ENCODE measurements at places on chromosomes 7 and 10.

DNA sequence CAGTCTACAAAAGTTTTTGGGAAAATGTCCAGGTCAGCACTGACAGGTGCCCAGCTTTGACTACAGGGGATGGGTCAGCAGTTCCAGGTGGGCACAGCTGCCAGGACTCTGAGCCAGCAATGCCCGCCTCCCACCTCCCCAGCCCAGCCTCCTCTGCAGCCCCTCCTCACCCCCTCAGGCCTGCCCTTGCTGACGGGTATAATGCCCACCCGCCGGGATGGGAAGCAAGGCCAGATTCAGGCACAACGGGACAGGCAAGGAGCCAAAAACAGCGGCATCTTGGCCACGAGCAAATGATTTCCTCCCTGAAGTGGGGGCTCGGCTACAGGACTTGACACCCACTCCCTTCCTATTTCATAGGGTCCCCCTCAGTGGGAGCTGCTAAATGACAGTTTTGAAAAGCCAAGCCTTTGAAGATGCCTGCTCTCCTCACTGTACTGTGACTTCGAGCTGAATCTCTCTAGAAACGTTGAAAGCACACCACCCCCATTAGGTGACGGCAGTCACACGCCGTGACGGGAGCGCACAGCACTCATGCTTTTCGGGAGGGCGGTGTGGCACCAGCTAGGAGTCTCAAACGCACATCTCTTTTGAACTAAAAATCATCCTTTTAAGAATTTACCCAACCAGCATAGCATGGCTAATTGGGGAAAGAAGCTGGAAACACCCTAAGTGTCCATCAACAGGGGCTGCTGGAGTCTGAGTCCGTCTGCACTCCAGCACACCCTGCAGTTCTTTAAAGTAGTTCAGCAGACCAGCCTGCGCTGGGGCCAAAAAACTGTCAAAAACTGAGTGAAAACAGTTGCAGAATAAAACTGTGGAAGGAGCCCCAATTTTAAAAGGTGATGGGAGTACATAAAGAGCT, 29.6 kb downstream of the MAD1L1 start:
- no peak for DNase-seq

GRCh38 chr7:134789967-134790685, 10.7 kb downstream of the CALD1 start:
- DNase-seq = no peak

GRCh38 chr10:85293483-85293882, 965.1 kb downstream of the CCSER2 start:
- DNase-seq = no peak

DNA sequence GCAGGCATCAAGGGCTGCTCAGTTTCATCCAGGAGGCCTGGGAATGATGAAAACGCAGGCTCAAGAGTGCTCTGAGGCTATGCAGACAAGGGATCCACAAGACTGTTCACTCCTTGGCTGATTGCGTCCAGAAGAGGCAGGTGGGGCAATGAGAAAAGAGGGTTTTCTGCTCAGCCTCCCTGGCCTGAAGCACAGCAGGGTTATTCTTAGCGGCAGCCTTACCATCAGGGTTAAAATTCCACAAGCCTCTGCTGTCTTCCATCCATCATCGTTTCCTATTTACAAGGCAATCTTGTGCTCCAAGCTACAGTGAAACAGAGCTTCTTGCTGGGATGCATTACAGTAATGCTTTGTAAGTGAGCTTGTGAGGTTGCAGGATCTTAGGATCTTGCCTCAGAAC, 129.4 kb upstream of the SHH start:
- no peak for DNase-seq

- no peak for DNase-seq
These were observed 228.5 kb upstream of the CACNA2D1 start for GRCh38 chr7:82672078-82672477.

DNA sequence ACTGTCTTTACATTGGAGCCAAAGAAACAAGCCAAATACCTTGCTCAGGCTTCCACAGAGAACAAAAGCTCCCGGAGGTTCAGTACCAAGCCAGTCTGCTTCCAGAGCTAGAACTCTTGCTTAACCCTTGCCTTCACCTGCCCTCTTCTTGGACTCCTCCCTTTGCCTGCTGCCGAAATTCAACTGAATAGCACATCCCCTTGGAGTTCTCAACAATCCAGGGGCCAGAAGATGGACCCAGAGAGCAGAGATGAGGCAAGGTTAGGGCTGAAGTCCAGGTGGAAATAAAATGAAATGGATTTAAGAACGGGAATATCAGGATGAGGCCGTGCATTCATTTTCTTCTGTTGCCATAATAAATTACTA, 876 bp upstream of the PIK3AP1 start:
- DNase-seq = no peak

DNA sequence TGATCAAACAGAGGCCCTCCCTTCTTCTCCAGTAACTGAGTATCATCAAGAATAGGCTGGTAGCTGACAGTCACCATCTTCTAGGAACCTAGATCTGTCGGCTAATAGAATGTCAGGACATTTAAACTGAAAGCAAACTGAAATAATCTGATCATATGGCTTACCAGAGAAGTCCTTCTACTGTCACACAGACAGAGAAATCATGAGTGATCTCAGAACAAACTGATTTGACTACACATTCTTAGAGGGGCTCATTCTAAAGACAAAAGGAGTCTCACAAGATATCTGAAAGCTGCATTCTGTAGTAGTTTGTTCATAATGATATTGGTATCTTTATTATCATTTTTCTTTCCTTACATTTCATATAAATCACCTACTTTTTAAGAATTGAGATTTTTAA, 130.9 kb upstream of the ADCY1 start:
- no peak for DNase-seq

DNA sequence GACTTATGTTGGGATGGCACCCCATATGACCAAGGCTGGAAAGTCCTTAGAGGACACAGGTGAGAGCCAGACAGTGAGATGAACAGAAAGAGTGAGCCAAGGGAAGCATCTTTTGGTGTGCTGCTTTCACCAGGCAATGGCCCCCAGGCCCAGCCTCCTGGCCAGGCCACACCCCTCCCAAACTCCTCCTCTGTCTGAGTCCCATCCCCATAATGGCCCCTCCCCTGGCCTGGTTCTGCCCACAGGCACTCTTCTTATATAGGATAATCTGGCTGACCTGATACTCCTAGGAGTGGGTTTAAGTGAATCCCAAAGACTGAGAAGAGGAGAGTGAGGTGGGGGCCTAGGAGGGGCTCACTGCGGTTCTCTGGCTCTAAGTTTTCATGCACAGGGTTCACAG, 252.5 kb downstream of the RPS24 start:
- no peak for DNase-seq

DNA sequence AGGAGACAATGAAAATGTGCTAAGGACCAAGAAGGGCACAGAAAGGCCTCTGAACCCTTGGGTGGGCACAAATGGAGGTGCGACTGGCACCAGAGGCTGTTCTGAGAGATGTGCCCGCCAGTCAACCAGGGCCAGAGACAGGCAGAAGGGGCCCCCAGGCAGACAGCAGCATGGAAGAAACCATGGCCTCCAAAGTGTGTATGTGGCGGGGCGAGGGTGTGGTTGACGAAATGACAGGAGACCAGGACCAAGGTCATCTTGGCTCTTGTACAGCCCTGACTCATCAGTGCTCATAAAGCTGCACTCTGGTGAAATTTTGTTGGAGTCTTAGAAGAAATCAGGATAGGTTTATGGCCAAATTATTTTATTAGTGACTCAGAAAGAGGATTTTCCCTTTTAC, 4.0 kb upstream of the MRPS24 start:
- DNase-seq = no peak

GRCh38 chr10:27242951-27243551, 2.5 kb upstream of the ACBD5 start:
- DNase-seq = peak; percentile 43

GRCh38 chr10:12109286-12109685, 20.2 kb upstream of the SEC61A2 start:
- no peak for DNase-seq

DNA sequence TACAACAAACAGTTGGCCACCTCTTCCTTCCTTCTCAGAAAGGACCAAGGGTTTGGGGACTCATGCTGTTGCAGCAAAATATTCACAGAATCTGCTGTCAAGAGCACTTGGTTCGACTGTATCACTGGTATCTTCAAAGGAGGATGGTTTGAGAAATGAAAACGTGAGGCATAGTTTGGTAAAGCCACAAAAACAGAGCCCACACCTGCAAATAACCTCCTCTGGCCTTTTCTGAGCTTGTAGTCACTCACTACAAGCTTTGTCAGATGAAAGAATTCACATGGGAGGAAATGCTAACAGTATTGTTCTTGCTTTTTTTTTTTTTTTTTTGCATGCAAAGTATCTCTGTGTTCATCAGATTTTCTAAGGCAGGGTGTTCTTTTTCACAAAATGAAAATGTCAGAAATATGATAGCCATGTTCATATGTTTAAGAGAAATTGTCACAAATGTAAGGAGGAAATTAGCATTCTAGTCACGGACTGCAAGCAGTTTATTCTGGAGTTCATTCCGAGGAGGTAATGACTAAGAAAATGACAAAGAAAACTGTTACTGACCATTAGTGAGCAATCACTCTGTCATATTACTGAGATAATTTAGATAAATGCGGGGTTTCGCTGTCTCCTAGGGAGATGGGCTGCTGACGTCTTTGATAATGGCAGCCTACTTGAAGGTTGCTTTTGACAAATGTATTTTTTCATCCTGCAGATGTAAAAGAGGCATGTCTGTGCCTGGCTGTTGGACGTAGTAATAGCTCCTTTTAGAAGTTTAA, 117.8 kb upstream of the MYO3A start:
- no peak for DNase-seq

DNA sequence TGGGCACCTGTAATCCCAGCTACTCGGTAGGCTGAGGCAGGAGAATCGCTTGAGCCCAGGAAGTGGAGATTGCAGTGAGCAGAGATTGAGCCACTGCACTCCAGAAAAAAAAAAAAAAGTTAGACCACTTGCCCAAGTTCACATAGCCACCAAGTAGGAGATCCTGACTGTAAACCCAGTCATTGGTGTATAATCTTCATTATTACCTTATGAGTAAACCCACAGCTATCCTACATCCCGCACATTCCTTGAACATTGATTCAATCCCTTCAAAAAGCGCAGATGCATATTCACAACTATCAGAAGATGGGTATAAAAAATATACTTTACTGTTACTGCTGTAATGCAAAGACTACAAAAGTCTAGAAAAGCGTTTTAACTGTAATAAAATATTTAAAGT, 512.9 kb downstream of the SUGCT start:
- no peak for DNase-seq

- no peak for DNase-seq
These were observed 718 bp upstream of the UMAD1 start for GRCh38 chr7:7639847-7640220.

DNA sequence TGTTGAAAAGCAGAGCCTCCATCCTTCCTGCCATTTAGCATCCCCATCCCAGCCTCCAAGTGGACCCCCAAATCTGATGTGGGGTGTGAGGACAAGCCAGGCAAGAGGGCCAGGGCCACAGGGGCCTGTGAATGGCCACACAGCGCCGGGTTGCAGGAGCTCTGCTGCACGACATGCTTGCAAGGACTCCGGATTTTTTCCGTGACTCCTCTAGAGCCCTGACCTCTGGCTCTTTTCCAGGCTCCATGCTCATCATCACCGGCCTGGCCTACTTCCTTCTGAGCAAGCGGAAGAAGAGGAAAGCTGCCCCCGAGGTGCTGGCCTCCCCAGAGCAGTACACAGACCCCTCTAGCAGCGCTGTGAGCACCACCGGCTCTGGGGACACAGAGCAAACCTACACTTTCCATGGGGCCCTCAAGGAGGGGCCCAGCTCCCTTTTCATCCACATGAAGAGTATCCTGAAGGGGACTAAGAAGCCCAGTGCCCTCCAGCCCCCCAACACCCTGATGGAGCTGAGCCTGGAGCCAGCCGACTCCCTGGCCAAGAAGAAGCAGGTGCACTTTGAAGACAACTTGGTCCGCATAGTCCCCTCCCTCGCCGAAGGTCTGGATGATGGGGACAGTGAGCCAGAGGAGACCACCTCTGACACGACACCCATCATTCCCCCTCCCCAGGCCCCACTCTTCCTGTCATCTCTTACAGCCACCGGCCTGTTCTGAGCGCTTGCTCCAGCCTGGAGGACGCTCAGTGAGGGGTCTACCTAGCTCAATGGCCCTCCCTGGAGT, 23.5 kb downstream of the TMEM72 start:
- no peak for DNase-seq

DNA sequence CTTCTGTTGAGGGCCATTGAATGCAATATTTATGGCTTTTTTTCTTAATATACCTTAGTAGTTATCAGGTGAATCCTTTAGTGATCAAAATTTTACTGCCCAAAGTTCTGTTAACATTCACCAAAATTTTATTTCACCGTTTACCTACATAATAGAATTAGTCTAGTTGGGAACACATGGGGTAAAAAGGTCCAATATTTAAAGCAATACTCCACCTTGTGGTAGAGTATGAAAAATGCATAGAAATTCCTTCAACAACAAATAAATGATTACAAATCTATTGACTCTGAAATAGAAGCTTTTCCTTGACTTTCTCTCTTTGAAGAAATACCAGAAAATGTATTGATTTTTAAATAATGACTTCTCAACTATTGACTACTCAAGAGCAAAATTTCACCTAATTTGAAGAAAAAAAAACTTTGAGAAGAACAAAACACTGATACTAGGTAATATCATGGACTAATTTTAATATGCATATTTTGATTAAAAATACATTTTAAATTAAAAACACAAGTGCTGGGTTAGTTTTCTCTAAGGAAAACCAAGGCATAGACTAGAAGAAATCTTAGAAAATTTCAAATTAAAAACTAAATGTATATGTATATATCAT, 43.3 kb downstream of the POLR1F start:
- no peak for DNase-seq

DNA sequence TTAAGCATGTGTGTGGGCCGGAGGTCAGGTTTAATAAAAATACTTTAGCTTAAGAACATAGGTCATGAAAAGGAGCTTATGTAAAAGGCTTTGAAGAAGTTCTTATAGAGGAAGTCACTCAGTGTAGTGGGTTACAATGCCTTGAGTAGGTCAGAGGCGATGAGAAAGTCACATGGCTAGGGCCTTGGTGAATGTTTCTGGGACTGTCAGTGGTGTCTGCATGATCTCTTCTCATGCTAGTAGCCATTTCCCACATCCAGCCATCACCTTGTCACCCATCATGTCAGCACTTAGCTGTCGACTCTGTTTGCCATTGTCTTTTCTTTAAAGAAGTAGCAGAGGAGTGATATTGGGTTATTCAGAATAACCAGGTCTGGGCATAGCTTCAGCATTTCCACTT, 236.6 kb downstream of the CDK14 start:
- DNase-seq = no peak

DNA sequence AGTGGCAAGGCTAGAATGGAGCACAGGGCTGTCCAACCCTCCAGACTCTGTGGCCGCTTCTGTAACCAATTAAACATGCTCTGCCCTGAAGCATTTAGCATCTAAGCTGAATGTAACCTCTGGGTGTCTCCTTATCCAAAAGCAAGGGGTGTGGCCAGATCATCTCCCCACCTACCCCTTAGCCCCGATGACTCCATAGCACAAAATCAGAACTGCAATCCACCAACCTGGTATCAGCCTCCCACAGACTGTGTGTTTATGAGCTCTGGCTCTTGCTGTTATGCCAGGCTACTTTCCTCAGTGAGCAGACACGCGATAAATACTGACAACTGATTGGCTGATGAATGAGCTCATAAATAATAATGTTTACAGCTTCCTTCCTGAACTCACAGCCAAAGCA, 3.2 kb downstream of the FRMD4A start:
- no peak for DNase-seq
